T-helper 17 cell (primary cell): ENCODE measurements at places on chromosomes 5 and 9.

- DNase-seq, result no peak
These were observed 22.6 kb downstream of the PSMD5 start for GRCh38 chr9:120820095-120820494.

GRCh38 chr5:140018096-140018481, 25.0 kb downstream of the NRG2 start:
- no peak for DNase-seq

- no peak for DNase-seq
These were observed 324.7 kb upstream of the GRAMD2B start for GRCh38 chr5:126098330-126099017.

- DNase-seq, result no peak
These were observed 48.0 kb upstream of the ASTN2 start for GRCh38 chr9:117462861-117463260.
